ENCODE measurements at places on chromosomes 3 and 15.
A peak's percentile ranks its signal among the peaks of the same experiment; 100 is the strongest.

- DNase-seq = no peak
These were observed 9.6 kb downstream of the NIPA1 start for GRCh38 chr15:22796079-22796478.

DNA sequence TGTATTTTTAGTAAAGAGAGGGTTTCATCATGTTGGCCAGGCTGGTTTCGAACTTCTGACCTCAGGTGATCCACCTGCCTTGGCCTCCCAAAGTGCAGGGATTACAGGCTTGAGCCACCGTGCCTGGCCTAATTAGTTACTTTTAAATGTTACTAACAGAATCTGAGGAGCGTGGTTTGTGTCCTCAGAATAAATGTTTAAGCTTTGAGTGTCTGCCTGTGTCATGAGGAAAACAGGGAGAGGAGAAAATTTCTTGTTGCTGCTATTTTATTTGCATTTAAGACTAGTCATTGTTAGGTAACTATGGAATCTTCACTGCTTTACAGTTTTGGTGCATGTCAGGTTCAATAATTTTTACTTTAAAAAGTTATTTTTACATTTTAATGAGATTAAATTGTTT, 68.8 kb downstream of the TCF12 start:
- DNase-seq = no peak

GRCh38 chr3:184175981-184176376, 1.3 kb downstream of the AP2M1 start:
- no peak for DNase-seq

DNA sequence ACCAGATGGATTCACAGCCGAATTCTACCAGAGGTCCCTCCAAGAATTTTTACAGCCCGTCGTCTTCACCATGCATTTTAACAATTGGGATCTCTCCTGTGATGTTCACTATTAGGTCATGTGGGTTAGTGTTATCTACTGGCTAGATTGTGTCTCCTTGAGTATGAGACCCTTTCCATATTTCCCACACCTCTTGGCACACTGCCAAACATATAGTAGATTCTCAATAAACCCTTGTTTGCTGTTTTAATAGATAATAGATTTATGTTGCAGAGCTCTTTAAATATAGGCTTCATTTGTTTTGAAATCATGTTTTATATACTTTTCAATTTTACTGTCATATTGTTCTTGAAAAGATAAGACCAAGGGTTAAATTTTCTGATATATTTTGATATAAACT, 34.9 kb upstream of the ADGRG7 start:
- DNase-seq = no peak

GRCh38 chr15:77497942-77498361, 77.3 kb downstream of the HMG20A start:
- no peak for DNase-seq

GRCh38 chr15:82106679-82107078, 60.9 kb upstream of the MEX3B start:
- no peak for DNase-seq

DNA sequence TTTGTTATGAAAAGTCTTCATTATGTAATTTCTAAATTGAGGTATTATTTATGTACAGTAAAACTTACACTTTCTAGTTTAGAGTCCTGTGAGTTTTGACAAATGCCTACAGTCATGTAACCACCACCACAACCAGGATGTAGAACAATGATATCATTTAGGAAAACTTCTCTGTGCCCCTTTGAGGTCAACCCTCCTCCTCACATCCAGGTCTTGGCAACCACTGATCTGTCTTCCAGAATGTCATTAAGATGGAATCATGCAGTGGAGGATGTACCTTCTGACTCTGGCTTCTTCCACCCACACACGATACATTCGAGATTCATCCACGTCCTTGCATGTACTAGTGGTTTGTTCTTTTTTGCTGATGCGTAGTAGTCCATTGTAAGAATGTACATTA, 23.2 kb downstream of the MINAR1 start:
- no peak for DNase-seq

- DNase-seq = no peak
These were observed 179.4 kb downstream of the SV2B start for GRCh38 chr15:91279486-91279885.

- DNase-seq = peak; percentile 63
These were observed 139.1 kb upstream of the RAD18 start for GRCh38 chr3:9102240-9102981.

- no peak for DNase-seq
These were observed 11.3 kb downstream of the KLHDC8B start for GRCh38 chr3:49182682-49183081.

- DNase-seq = peak; percentile 82
These were observed 1.5 kb upstream of the TNK2 start for GRCh38 chr3:195909644-195910498.
